CD8-positive, alpha-beta memory T cell (primary cell): ENCODE measurements at places on chromosomes 11 and 22.

- DNase-seq: no peak
Observed at GRCh38 chr11:33723238-33723881, 12.9 kb downstream of the CD59 start.

DNA sequence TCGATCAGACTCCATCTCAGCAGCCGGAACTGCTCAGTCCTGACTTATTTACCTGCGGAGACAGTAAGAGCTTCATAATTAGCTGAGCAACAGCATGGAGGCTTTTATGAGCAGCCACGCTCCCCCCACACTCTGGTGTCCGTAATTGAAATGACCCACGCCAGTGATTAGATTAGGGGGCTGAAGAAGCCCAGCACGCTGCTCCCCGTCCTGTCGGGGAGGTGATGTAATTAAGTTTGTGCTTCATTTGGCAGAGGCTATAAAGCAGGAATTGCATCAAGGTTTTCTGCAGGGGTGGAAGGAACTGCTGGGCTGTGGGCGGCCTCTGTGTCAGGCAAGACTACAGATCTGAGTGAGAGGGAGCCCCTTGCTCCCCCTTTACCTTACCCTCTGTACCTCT is 22.8 kb upstream of the HTR3A start:
- no peak for DNase-seq

DNA sequence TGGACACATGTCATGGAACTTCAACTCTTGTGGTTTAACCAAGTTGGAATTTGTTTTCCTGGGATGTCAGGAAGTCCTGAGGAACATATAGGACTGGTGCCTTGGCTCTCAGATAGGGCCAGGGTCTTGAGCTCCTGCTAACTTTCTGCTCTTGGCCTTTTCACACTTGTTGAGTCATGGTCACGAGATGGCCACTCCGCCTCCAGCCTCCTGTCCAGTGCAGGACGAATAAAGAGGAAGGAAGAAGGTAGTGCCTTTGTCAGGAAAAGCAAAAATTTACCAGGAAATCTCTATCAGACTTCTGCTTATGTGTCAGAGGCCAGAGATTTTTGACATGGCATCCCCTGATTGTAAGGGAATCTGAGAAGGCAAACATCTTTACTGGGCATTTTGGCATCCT is 89.1 kb upstream of the ARHGAP20 start:
- DNase-seq: no peak

GRCh38 chr11:17526326-17526725 is 17.9 kb downstream of the USH1C start:
- no peak for DNase-seq

GRCh38 chr11:96038046-96038445 is 114.1 kb upstream of the MTMR2 start:
- DNase-seq: no peak
